ENCODE measurements at places on chromosomes 3 and 15.

DNA sequence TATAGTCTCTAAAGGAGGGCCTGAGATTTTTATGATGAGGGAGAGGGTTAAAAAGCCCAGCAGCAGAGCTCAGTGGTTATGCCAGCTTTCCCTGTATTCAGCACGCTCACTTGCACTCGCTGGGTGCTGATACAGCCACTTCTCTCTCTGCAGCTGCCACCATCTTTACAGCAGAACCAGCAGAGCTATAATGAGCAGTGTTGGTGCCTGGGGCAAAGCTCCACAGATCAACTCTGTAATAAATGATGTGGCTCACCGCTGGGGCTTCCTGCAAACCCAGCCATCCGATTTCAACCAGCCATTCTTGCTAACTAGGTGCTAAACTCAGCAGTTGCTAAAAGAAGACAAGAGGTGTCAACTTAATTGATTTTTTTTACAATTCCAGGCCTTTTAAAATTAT, 48.0 kb downstream of the ARNT2 start:
- no peaks in the 10 kb centered on the region for H3K36me3 ChIP-seq
- no peak overlapping the region for H3K4me3 ChIP-seq
- no peak overlapping the region for H3K27ac ChIP-seq
- peaks cover 8% of the 10 kb centered on the region for H3K4me1 ChIP-seq
- DNase-seq = no peak

DNA sequence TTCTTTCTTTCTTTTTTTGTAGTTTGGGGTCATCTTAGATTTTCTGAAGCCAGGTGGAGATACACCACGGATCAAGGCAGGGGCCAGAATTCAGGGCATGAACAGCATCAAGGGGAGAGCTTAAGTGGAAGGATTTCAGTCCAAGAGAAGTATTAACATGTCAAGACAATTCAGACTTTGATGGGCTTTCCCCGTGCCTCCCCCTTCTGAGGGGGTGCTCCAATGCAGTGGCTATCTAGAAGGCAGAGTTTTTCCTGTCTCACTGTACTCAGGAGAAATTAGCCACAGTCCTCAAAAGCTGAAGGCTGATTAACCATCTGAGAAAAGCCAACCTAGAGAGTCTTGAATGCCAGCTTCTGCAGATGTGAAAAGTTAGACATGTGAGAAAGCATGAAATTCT, 127.3 kb downstream of the TGFBR2 start:
- H3K4me1 ChIP-seq = no peaks in the 10 kb centered on the region
- no peak for DNase-seq
- H3K27me3 ChIP-seq = no peaks in the 10 kb centered on the region
- H3K27ac ChIP-seq = no peak overlapping the region
- H3K36me3 ChIP-seq = no peaks in the 10 kb centered on the region

DNA sequence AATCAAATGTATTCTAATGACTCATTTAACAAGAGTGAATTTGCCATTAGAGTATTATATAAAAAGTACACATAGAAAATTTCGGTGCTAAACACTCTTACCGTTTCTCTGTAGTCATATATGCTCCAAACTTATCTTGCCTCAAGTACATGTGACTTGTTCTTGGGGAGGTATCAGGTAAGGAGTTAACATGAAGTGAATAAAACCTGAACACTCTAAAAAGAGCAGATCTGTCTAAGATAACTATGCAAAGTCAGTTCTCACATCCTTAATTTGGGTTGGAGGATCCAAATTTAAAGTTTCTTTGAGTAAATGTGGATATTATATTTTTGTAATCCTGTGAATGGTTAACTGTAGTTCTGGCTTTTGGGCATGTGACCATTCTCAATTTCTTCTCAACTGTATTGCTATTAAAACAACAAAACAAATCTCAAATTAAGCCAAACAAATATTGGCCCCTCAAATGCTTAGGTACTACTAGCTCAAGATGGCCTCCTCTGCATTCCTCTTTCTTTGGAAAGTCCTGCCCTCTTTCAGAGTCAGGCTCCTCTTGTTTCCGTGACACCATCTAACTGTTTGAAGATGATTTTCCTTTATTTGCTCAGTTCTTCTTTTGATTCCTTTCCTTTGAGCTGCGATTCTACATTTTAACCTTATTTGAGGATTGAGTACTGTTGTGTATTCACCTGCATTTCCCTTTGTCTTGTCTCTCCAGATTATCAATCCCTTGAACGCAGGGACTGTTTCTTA, 4.2 kb downstream of the EDEM1 start:
- peaks cover 80% of the 10 kb centered on the region for H3K4me1 ChIP-seq
- no peak overlapping the region for H3K4me3 ChIP-seq
- peaks cover 17% of the 10 kb centered on the region for H3K36me3 ChIP-seq
- peak overlapping the region; percentile 48 for H3K27ac ChIP-seq

DNA sequence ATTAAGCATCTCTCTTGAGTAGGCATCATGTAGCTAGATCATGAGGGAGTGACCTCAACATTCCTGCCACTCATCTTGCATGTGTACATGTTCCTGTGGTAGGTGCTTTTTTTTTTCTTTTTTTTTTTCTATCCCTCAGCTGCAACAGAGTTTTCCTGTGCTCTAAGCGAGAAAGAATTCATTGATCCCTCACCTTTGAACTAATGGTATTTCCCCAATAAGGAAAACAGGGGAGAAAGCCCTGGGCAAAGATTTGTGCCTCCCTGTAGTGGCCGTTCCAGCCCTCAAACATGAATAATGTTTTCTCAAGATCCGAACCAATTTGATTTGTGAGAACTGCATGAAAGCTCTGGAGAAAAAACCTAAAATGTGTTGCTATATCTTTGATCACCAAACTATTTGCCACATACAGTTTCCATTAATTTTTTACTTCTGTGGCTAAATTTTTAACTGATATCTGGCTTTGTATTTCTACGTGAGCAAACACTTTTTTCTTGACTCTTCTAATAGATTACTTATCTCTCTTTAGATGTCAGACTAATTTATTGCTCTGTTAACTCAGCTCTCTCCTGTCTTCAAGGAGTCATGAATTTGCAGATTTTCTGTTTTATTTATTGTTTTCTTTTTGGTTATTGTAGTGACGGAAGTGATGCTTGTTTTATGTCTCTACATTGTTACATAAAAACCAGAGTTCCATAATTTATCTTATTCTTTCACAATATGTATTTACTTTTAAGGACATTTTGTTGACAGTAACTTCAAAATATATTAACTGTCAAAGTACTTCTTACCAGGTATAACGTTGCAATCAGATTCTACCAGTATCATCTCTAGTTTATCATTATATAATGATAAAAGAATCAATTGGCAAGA, 1396.5 kb downstream of the OTOL1 start:
- H3K4me1 ChIP-seq = no peaks in the 10 kb centered on the region
- no peak overlapping the region for H3K4me3 ChIP-seq
- no peak for DNase-seq
- no peaks in the 10 kb centered on the region for H3K27me3 ChIP-seq
- no peaks in the 10 kb centered on the region for H3K36me3 ChIP-seq

- no peaks in the 10 kb centered on the region for H3K36me3 ChIP-seq
- DNase-seq = no peak
- no peak overlapping the region for H3K27ac ChIP-seq
- H3K4me3 ChIP-seq = no peak overlapping the region
- H3K27me3 ChIP-seq = no peaks in the 10 kb centered on the region
Observed at GRCh38 chr3:158863247-158863646, 61.4 kb downstream of the MFSD1 start.

- no peak overlapping the region for H3K4me3 ChIP-seq
- H3K27ac ChIP-seq = no peak overlapping the region
- no peak for DNase-seq
- H3K27me3 ChIP-seq = no peaks in the 10 kb centered on the region
- peaks cover 70% of the 10 kb centered on the region for H3K4me1 ChIP-seq
Observed at GRCh38 chr3:5014391-5014790, 35.2 kb downstream of the BHLHE40 start.

DNA sequence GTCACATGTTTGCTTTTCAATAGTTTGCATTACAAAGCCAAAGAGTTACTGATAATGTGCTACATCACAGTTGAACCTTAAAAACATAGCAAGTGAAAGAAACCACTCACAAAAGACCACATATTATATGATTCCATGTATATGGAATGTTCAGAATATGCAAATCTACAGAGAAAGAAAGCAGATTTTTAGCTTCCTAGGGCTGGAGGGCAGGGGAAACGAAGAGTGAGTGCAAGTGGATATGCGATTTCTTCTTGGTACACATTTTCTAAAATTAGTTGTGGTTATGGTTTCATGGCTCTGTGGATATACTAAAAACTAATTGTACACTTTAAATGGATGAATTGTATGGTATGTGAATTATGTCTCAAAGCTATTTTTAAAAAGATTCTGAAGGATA, 4.0 kb upstream of the GBE1 start:
- no peak for DNase-seq
- no peaks in the 10 kb centered on the region for H3K36me3 ChIP-seq
- no peak overlapping the region for H3K27ac ChIP-seq
- H3K4me3 ChIP-seq = no peak overlapping the region
- no peaks in the 10 kb centered on the region for H3K27me3 ChIP-seq

- no peaks in the 10 kb centered on the region for H3K27me3 ChIP-seq
- no peaks in the 10 kb centered on the region for H3K36me3 ChIP-seq
- peak overlapping the region; percentile 79 for H3K27ac ChIP-seq
- peak; percentile 34 for DNase-seq
- H3K4me3 ChIP-seq = no peak overlapping the region
Observed at GRCh38 chr3:111737047-111737705, 121.9 kb upstream of the PHLDB2 start.

DNA sequence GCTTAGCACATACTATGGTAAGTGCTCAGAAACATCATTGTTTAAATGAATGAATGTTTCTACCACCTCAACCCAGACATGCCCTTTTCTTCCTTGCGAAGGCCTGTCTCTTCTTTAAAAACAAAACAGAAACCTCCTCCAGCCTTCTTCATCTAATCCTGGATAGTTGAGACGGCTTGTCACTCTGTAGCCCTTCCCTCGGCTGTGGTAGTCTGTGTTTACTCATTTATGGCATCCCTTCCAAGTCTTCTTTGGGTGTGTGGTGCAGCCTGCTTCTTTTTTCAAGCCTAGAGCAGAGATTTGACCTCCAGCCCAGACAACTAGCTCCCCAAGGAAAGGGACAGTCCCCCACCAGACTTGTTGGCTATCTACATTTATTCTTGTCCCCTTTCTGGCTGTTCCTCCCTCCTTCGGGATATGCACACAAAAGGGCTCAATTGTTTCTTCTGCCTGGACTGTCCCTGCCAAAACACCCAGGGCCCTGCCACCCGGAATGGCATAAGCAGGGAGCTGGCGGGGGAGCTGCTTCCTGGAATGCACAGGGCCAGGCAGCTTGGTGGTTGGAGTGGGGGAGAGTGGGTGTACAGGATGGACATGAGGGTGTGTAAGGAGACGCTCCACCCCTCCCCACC, 67.8 kb downstream of the ITGA11 start:
- H3K27ac ChIP-seq = peak overlapping the region; percentile 3
- no peaks in the 10 kb centered on the region for H3K36me3 ChIP-seq
- H3K27me3 ChIP-seq = no peaks in the 10 kb centered on the region

DNA sequence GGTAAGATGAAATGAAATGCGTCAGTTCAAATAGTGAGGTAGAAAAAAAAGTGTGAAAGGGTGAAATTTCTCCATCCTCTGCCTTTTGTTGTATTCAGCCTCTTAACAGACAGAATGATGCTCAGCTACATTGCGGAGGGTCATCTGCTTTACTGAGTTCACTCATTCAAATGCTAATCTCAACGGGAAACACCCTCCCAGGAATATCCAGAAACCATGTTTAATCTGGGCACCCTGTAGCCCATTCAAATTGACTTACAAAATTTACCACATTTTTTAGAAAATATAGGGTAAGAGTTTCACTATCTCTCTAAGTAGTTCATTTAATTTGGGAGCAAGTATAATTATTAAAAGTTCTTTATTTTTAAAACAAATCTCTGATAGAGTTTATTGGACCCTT, 42.9 kb downstream of the C3orf38 start:
- H3K27me3 ChIP-seq = no peaks in the 10 kb centered on the region
- no peaks in the 10 kb centered on the region for H3K4me1 ChIP-seq
- DNase-seq = no peak

- no peak for DNase-seq
- no peaks in the 10 kb centered on the region for H3K27me3 ChIP-seq
- no peak overlapping the region for H3K27ac ChIP-seq
- H3K4me3 ChIP-seq = no peak overlapping the region
Observed at GRCh38 chr3:32428092-32429068, 36.7 kb downstream of the CMTM7 start.

DNA sequence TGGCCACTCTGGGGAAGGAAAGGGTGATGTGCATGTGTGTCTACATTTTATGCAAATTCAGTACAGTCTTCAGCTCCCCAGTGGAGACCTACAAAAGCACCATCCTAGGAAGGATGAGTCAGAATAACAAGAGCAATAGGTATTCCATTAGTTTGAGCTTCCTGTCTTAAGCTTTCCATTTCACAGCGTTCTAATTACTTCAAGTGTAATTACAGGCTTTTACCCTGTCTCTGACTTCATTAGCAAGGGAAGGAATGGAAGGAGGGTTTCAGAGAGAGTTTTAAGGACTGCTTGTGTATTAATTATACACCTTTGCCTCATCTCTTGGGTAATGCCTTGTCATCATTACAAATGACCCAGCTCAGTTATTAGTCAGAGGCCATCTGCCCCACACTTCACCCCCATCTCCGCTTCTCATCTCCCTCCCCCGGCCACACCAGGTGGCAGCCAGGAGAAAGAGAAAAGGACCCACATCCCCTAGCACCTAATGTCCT, 202.8 kb upstream of the MRPL3 start:
- no peaks in the 10 kb centered on the region for H3K27me3 ChIP-seq
- no peak overlapping the region for H3K27ac ChIP-seq
- DNase-seq = no peak
- no peaks in the 10 kb centered on the region for H3K4me1 ChIP-seq
- H3K36me3 ChIP-seq = no peaks in the 10 kb centered on the region

DNA sequence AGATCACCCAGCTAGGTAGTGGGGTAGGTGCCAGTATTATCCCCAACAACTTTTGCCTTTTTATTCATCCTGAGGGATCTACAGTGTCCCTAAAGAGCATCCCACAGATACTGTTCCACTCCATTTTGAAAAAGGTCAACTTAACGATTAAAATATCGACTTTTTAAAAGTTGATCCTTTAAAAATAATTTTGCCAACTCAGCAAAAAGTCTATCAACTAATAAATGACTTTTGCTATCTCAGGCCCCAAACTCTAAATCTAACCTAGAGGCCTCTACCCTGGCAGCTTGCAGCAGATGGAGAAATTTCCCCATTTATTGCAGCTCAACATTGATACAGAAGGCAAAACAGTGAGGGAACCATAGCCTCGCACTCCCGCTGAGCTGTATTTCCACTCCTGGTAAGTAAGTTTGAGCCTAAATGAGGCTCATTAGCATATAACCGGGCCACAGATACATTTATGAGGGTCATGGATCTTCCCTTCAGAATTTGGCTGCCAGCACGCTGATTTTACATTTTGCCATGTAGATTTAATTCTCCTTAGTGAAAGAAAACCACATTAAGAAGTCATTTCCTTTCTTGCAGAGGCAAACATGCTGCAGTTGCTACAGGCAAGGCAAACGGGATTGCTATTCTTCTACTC, 704.1 kb upstream of the CFAP20DC start:
- H3K4me3 ChIP-seq = no peak overlapping the region
- H3K27me3 ChIP-seq = no peaks in the 10 kb centered on the region

DNA sequence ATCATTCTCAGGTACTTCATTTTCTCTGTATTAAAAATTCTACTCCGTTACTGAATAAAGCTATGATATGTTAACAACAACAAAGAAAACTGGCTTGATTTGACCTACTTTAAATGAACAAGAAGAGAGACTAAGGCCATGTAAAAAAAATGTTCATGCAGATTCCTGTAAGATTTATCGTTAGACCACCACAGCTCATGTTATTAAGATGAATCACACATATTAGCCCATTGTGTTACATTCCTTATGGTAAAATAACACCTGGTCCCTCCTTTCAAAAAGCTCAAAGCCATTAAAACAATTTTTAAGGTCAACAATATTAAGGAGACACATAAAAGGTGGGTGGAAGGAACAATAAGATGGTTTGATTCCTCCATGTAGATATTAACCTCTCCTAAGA, 6.3 kb downstream of the THOC7 start:
- H3K27ac ChIP-seq = no peak overlapping the region
- no peak for DNase-seq
- H3K4me3 ChIP-seq = no peak overlapping the region

All from stomach (tissue), 19 donors.